ENCODE measurements at places on chromosomes 5 and 9. TPM values are rescaled to one million over a fixed set of nuclear protein-coding genes. Genes with fewer than 3 reads are reported as not detected.

Gene AK1
- 157 TPM for total RNA-seq

Gene FGFR4
- total RNA-seq = 28.9 TPM

Gene CER1
- not detected for total RNA-seq

Gene RAI14
- 23.4 TPM for total RNA-seq

Gene SMARCA2
- 105 TPM for total RNA-seq

Gene PCDHB13
- total RNA-seq = 1.2 TPM
